CD4-positive, CD25-positive, alpha-beta regulatory T cell (primary cell): ENCODE measurements at places on chromosomes 3 and 15. TPM values are rescaled to one million over a fixed set of nuclear protein-coding genes. Genes with fewer than 3 reads are reported as not detected.

DNA sequence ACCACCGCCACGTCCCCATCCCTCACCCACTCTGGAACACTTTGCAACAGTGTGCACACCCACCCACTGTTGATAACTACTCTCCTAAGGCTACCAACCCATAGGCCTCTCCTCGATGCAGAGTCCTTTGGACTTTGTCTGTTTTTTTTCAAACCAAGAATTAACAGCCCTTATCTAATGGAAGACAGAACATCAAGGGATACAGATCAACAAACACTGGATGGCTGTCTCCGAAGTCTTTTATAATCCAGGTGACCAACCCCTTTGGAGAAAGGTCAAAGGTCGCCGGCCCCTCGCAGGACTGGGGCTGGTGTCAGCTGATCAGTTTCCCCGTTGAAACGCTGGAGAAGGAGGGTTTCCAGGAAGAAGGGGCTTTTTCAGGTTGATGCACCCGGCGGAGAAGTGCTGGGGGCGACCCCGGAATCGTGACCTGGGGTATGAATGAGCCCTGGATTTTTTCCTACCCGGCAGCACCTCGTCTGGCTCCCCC, 532 bp downstream of the B4GALT4 start:
- peak; percentile 18 for DNase-seq
- H3K27me3 ChIP-seq: no peaks in the 10 kb centered on the region
- H3K36me3 ChIP-seq: peaks cover 17% of the 10 kb centered on the region

GRCh38 chr15:90044191-90044590, 43.1 kb downstream of the ZNF710 start:
- no peaks in the 10 kb centered on the region for H3K4me1 ChIP-seq
- H3K36me3 ChIP-seq: no peaks in the 10 kb centered on the region
- H3K4me3 ChIP-seq: no peak overlapping the region
- H3K27ac ChIP-seq: no peak overlapping the region

DNA sequence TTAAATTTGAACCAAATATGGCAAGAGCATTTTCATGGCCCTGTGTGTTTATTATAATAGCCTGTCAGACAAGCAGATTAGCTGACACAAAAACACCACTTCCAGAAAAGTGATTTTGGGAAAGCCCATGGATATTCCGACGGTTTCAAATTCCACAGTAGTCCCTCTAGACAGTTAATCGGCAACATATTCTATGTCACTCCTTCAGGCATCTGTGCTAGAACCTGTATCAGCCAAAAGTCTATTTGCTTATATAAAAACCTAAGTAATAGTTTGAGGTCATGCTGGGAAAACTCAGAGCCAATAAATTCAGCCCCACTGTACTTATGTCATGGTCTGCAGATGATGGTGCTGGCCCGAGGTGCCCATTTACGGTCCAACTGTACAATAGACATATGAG, 110.2 kb upstream of the ARHGEF26 start:
- no peak overlapping the region for H3K27ac ChIP-seq
- H3K36me3 ChIP-seq: no peaks in the 10 kb centered on the region

GRCh38 chr3:100402891-100403290, 1.6 kb downstream of the LNP1 start:
- H3K27ac ChIP-seq: peak overlapping the region; percentile 82
- DNase-seq: no peak
- H3K4me3 ChIP-seq: peak overlapping the region; percentile 99
- no peaks in the 10 kb centered on the region for H3K27me3 ChIP-seq

GRCh38 chr3:72266016-72266370, 481.0 kb upstream of the PROK2 start:
- H3K27ac ChIP-seq: no peak overlapping the region
- H3K27me3 ChIP-seq: no peaks in the 10 kb centered on the region
- H3K4me3 ChIP-seq: no peak overlapping the region

GRCh38 chr3:75782506-75782905, 2.8 kb downstream of the ZNF717 start:
- H3K27me3 ChIP-seq: no peaks in the 10 kb centered on the region
- no peak for DNase-seq
- no peak overlapping the region for H3K4me3 ChIP-seq
- H3K27ac ChIP-seq: no peak overlapping the region
- H3K36me3 ChIP-seq: peaks cover 6% of the 10 kb centered on the region

GRCh38 chr3:72129501-72130094, 344.6 kb upstream of the PROK2 start:
- H3K4me3 ChIP-seq: no peak overlapping the region
- H3K27ac ChIP-seq: no peak overlapping the region
- no peaks in the 10 kb centered on the region for H3K36me3 ChIP-seq
- DNase-seq: no peak
- H3K27me3 ChIP-seq: no peaks in the 10 kb centered on the region

DNA sequence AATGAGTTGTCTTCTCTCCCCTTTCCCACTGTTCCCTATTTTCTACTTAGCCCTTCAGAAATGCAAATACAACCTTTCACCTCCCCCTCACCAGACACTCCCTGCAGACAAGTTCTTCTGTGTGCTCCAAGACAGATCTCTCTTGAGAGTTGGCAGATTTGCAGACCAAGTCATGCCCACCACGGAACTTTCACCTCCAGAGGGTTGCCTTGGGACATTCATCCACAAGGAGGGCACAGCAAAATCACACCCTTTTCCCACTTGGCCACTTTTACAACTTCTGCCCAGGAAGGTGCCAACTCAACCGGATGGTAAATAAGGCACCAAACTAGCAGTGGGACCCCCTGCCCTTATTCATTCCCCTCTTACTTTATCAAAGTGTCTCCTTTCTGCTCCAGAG, 53.5 kb downstream of the SLC30A4 start:
- H3K27me3 ChIP-seq: peaks cover 2% of the 10 kb centered on the region
- no peaks in the 10 kb centered on the region for H3K36me3 ChIP-seq
- H3K4me3 ChIP-seq: no peak overlapping the region

- no peak for DNase-seq
- no peak overlapping the region for H3K27ac ChIP-seq
- no peaks in the 10 kb centered on the region for H3K4me1 ChIP-seq
- H3K36me3 ChIP-seq: no peaks in the 10 kb centered on the region
- H3K27me3 ChIP-seq: no peaks in the 10 kb centered on the region
- no peak overlapping the region for H3K4me3 ChIP-seq
Measured at GRCh38 chr3:34408088-34408487, 609.7 kb downstream of the PDCD6IP start.

- peaks cover 11% of the 10 kb centered on the region for H3K27me3 ChIP-seq
- no peak overlapping the region for H3K27ac ChIP-seq
- H3K4me3 ChIP-seq: no peak overlapping the region
- H3K36me3 ChIP-seq: no peaks in the 10 kb centered on the region
- H3K4me1 ChIP-seq: no peaks in the 10 kb centered on the region
- DNase-seq: no peak
Measured at GRCh38 chr3:171005648-171006047, 20.9 kb downstream of the SLC2A2 start.

DNA sequence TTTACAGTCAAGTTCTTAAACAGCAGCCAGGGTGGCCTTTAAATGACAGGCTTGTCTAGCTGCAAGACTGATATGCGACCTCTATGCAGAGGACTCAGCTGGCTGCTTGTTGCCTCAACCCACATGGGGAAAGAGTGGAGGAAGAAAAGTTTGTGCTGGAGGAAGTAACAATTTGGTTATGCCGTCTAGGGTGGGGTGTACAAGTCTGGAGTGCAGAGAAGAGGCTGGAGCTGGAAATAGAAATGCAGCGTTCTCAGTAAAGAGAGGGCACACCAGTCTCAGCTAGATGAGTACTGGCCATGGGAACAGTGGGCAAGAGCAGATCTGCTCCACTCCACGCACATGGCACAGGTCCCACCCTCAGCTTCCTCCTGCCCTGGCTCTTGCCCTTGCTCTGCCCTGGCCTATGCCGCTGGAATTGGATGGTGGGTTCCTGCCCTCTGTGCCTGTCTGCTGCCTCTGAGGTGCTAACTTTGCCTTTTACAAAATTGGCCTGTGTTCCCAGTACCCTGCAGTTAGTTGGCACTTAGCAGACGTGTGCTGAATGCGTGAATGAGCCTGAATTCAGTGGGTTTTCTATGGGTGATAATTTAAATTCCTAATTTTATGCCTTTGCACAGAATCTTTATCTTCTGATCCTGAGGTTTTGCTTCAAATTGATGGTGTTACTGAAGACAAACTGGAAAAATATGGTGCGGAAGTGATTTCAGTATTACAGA, 59.7 kb upstream of the FURIN start:
- peaks cover 6% of the 10 kb centered on the region for H3K4me1 ChIP-seq
- H3K27me3 ChIP-seq: no peaks in the 10 kb centered on the region
- H3K27ac ChIP-seq: no peak overlapping the region
- no peak overlapping the region for H3K4me3 ChIP-seq
- DNase-seq: no peak

- peak overlapping the region; percentile 77 for H3K27ac ChIP-seq
- peaks cover 31% of the 10 kb centered on the region for H3K4me1 ChIP-seq
- peaks cover 15% of the 10 kb centered on the region for H3K36me3 ChIP-seq
- DNase-seq: no peak
Measured at GRCh38 chr3:71225002-71225684, 358.4 kb downstream of the FOXP1 start.

GRCh38 chr15:75327005-75327404, 8.9 kb upstream of the COMMD4 start:
- H3K36me3 ChIP-seq: no peaks in the 10 kb centered on the region
- no peaks in the 10 kb centered on the region for H3K4me1 ChIP-seq
- H3K4me3 ChIP-seq: no peak overlapping the region
- H3K27ac ChIP-seq: no peak overlapping the region
- H3K27me3 ChIP-seq: no peaks in the 10 kb centered on the region

GRCh38 chr15:89980896-89981295, 20.2 kb upstream of the ZNF710 start:
- H3K4me1 ChIP-seq: no peaks in the 10 kb centered on the region
- no peak overlapping the region for H3K4me3 ChIP-seq
- H3K36me3 ChIP-seq: no peaks in the 10 kb centered on the region
- peaks cover 6% of the 10 kb centered on the region for H3K27me3 ChIP-seq

- no peaks in the 10 kb centered on the region for H3K27me3 ChIP-seq
- H3K4me1 ChIP-seq: no peaks in the 10 kb centered on the region
- H3K4me3 ChIP-seq: no peak overlapping the region
- no peaks in the 10 kb centered on the region for H3K36me3 ChIP-seq
- H3K27ac ChIP-seq: no peak overlapping the region
Measured at GRCh38 chr15:80531796-80532195, 127.6 kb downstream of the ARNT2 start.

GRCh38 chr3:128330214-128330842, 136.4 kb downstream of the DNAJB8 start:
- DNase-seq: no peak
- H3K4me3 ChIP-seq: no peak overlapping the region
- H3K27ac ChIP-seq: no peak overlapping the region
- no peaks in the 10 kb centered on the region for H3K27me3 ChIP-seq
- H3K4me1 ChIP-seq: peaks cover 5% of the 10 kb centered on the region

DNA sequence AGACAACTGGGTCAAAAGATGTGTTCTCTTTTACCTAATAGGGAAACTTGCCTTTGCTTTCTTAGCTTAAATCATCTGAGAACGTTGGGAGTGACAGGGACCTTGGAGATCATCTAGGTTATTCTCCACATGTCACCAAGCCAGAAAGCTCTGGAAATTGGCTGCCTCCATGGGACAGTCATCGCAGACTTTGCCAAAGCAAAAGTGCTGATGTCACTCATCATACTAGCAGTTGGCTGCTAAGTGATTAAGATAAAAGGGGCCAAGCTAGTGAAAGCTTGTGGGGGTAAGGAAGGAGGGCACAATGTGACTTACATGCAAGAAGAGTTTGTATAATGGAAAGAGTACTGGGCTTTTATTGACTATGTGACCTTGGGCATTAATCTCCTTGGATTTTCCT, 198.0 kb upstream of the PFN2 start:
- H3K4me1 ChIP-seq: no peaks in the 10 kb centered on the region
- no peak for DNase-seq
- H3K27me3 ChIP-seq: peaks cover 2% of the 10 kb centered on the region
- no peaks in the 10 kb centered on the region for H3K36me3 ChIP-seq
- H3K27ac ChIP-seq: no peak overlapping the region

- H3K4me3 ChIP-seq: no peak overlapping the region
- no peak overlapping the region for H3K27ac ChIP-seq
- no peaks in the 10 kb centered on the region for H3K27me3 ChIP-seq
- H3K36me3 ChIP-seq: no peaks in the 10 kb centered on the region
- DNase-seq: no peak
Measured at GRCh38 chr3:100682056-100682853, 27.0 kb upstream of the TFG start.

DNA sequence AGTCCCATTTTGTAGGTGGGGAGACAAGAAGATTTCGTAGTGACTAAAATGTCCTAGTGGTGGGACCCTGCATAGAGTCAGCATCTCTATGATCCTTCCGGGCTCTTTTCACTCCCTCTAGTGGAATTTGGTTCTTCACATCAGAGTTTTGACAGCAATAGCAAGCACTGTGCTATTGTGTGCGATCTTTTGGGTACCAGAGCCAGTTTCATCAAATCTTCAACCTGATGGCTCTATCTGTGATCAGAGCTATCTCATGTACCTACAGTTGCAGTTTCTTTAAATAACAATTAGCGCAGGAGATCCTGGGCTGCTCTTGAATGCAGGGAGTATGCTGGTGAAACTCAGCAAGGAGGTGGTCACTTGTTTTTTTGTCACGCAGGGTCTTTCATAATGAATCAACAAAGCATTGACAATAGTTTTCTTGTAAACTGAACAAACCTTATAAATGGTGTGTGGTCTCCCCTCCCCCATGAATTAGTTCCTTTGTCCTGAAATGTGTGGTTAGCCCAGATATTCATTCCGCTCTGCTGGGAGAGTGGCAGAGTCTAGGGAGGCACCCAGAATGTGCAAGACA, 257.2 kb upstream of the SOX2 start:
- H3K36me3 ChIP-seq: no peaks in the 10 kb centered on the region
- H3K4me3 ChIP-seq: no peak overlapping the region
- H3K27ac ChIP-seq: no peak overlapping the region
- no peaks in the 10 kb centered on the region for H3K4me1 ChIP-seq

DNA sequence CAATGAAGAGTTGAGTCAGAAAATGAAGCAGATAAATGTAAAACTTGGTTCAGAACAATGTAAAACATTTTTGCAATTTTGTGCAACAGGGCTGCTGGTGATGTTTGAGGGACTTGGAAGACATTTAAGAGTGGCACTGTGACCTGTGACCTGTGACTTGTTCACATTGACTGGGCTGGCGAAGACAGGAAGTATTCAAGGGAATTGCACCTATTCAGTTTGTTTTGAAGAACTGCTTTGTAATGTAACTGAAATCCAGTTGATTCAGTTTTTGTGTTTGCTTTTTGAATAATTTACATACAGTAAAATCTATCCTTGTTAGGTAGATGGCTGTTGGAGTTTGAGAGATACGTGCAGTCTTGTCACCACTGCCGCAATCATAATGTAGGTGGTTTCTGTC, 35.4 kb downstream of the MCTP2 start:
- no peaks in the 10 kb centered on the region for H3K4me1 ChIP-seq
- DNase-seq: no peak
- H3K27ac ChIP-seq: no peak overlapping the region
- H3K36me3 ChIP-seq: no peaks in the 10 kb centered on the region
- H3K4me3 ChIP-seq: no peak overlapping the region

Gene ATP6V1A
- 19.3 TPM for total RNA-seq

Gene CERS3
- total RNA-seq: 0.17 TPM

Gene CFAP100
- not detected for total RNA-seq

Gene ARPIN
- total RNA-seq: not detected

Gene DUOX1
- not detected for total RNA-seq

Gene RHOV
- not detected for total RNA-seq

Gene SOX14
- total RNA-seq: not detected

Gene ARHGAP11A
- total RNA-seq: 20.3 TPM

Gene CLRN1
- total RNA-seq: not detected

Gene FGD5
- total RNA-seq: 0.79 TPM

Gene LRRIQ4
- total RNA-seq: not detected
